ENCODE measurements at places on chromosomes 2 and 18. TPM values are rescaled to one million over a fixed set of nuclear protein-coding genes. Genes with fewer than 3 reads are reported as not detected.

GRCh38 chr2:10883066-10883465 lies 28.7 kb upstream of the KCNF1 start:
- H3K4me3 ChIP-seq, result no peak overlapping the region
- H3K4me1 ChIP-seq, result no peaks in the 10 kb centered on the region
- no peak overlapping the region for H3K27ac ChIP-seq
- H3K36me3 ChIP-seq, result no peaks in the 10 kb centered on the region
- H3K27me3 ChIP-seq, result no peaks in the 10 kb centered on the region
- DNase-seq, result no peak

DNA sequence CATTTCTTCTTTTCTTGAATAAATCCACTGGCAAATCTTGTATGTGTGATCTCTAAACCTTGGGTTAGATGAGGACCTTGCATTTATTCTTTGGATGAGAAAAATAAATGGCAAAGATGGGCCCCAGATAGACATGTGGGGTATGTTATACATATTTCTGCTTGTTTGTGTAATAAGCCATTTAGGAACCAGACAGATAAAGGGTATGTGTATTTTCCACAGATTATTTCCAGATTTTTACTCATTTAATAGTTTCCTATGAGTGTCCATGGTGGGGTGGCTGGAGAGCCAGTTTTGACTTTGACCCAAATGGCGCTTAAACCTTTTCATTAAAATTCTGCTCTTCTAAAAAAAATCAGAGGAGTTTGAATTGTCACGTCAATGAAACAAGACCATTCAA lies 102.8 kb downstream of the MYCN start:
- no peaks in the 10 kb centered on the region for H3K36me3 ChIP-seq
- H3K4me1 ChIP-seq, result no peaks in the 10 kb centered on the region
- no peak for DNase-seq
- no peaks in the 10 kb centered on the region for H3K27me3 ChIP-seq
- H3K27ac ChIP-seq, result no peak overlapping the region

DNA sequence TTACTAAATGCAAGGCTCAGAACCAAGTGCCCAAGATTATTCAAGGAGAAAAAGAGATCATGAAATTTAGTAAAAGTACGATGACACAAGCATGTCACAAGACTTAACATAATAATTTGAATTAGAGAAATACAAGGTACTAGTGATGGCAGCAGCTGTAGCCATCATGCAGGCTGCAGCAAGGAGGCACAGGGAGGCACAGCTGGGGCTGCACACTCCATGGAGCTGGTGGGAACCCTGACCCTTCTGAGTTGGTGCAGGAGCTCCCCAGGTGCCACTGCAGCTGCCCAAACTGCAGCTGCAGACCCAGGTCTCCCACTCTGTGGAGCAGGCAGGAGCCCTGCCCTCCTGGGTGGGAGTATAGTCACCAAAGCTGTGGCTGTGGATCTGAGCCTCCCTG lies 46.0 kb downstream of the COL3A1 start:
- no peak overlapping the region for H3K4me3 ChIP-seq
- no peak overlapping the region for H3K27ac ChIP-seq
- H3K36me3 ChIP-seq, result no peaks in the 10 kb centered on the region
- no peak for DNase-seq
- H3K27me3 ChIP-seq, result no peaks in the 10 kb centered on the region
- no peaks in the 10 kb centered on the region for H3K4me1 ChIP-seq

DNA sequence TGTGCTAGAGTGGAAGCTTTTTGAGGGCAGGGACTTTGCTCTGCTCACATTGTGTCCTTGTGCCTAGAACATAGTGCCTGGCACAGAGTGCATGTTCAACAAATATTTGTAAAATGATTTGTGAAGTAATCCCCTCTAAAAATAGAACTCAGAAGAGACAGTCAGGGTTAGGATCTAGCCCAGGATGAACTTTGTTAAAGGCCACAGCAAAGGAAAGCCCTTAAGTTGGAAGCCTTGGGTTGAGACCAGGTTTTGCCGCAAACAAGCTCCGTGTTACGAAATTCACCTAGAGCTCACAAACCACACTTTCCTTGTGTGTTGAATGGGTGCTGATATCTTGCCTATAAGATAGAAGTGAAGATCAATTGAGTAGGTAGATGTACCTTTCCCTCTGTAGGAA lies 84.2 kb downstream of the SETBP1 start:
- no peaks in the 10 kb centered on the region for H3K36me3 ChIP-seq
- no peaks in the 10 kb centered on the region for H3K4me1 ChIP-seq
- no peaks in the 10 kb centered on the region for H3K27me3 ChIP-seq
- DNase-seq, result no peak

- H3K36me3 ChIP-seq, result peaks cover 30% of the 10 kb centered on the region
- H3K27me3 ChIP-seq, result no peaks in the 10 kb centered on the region
- no peaks in the 10 kb centered on the region for H3K4me1 ChIP-seq
- H3K27ac ChIP-seq, result no peak overlapping the region
- no peak overlapping the region for H3K4me3 ChIP-seq
These were observed 97.9 kb downstream of the USP40 start for GRCh38 chr2:233468741-233469110.

GRCh38 chr2:121184248-121184862 lies 100.6 kb downstream of the TFCP2L1 start:
- H3K27me3 ChIP-seq, result no peaks in the 10 kb centered on the region
- no peak overlapping the region for H3K4me3 ChIP-seq
- DNase-seq, result no peak
- no peak overlapping the region for H3K27ac ChIP-seq
- H3K36me3 ChIP-seq, result no peaks in the 10 kb centered on the region

GRCh38 chr2:70785137-70785911 lies 5.1 kb downstream of the FIGLA start:
- peaks cover 5% of the 10 kb centered on the region for H3K4me1 ChIP-seq
- peak; percentile 31 for DNase-seq
- H3K4me3 ChIP-seq, result no peak overlapping the region
- H3K36me3 ChIP-seq, result no peaks in the 10 kb centered on the region

DNA sequence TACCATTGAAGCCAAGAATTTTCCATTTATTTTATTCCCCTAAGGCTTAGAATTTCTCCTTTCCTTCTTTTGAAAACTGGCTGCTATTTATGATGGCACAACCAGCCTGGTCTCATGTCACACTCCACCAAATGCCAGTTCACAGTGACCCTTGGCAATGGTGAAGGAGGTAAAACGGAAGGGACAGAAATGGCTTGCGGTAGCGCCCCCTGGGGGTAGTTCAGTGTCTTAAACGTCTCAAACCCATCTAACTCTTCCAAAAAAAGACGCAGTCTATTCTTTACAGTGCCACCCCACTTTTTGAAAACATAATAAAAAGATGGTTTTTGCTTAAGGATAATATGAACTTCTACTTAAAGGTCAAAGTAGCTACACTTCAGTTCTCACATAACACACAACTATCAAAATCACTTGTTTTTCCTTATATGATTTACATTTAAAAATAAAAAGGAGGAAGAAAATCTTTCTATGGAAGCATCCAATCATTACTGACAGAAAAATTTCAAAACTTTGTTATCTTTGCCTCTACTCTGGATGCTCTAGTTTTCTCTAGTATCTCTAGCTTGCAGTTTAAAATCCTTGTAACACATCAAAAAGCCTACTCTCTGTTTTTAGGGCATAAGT lies 28.0 kb downstream of the PNO1 start:
- peaks cover 16% of the 10 kb centered on the region for H3K36me3 ChIP-seq
- H3K4me3 ChIP-seq, result no peak overlapping the region
- no peak for DNase-seq

GRCh38 chr18:72846736-72847533 lies 20.9 kb downstream of the NETO1 start:
- no peak overlapping the region for H3K4me3 ChIP-seq
- DNase-seq, result no peak
- H3K4me1 ChIP-seq, result no peaks in the 10 kb centered on the region
- no peaks in the 10 kb centered on the region for H3K27me3 ChIP-seq

Gene SKOR2
- not detected for total RNA-seq

Gene UGT1A3
- not detected for total RNA-seq
